Fibroblast of lung (primary cell): ENCODE measurements at places on chromosomes 5 and 9. TPM values are rescaled to one million over a fixed set of nuclear protein-coding genes. Genes with fewer than 3 reads are reported as not detected.

GCNT4 gene
- 1.8 and 3.6 TPM in 2 replicates for total RNA-seq

FAM151B gene
- 3.9 and 4.8 TPM in 2 replicates for total RNA-seq

PHYHD1 gene
- 12.3 and 20.0 TPM in 2 replicates for total RNA-seq

TGFBI gene
- total RNA-seq: 270 and 398 TPM in 2 replicates

BAAT gene
- not detected in 2 replicates for total RNA-seq

CAPSL gene
- 0.33 TPM in 1 of 2 replicates, not detected in the other for total RNA-seq

ABO gene
- not detected in 2 replicates for total RNA-seq

C5orf58 gene
- total RNA-seq: not detected in 2 replicates

HOMER1 gene
- total RNA-seq: 6.8 and 8.7 TPM in 2 replicates

ANXA1 gene
- 578 and 966 TPM in 2 replicates for total RNA-seq

LPAR1 gene
- 146 and 222 TPM in 2 replicates for total RNA-seq

PCDHGB3 gene
- total RNA-seq: 3.1 and 5.8 TPM in 2 replicates

PPIC gene
- 65.7 and 70.1 TPM in 2 replicates for total RNA-seq

IL33 gene
- total RNA-seq: 1.3 and 19.3 TPM in 2 replicates

WDR36 gene
- 55.8 and 56.8 TPM in 2 replicates for total RNA-seq

LTC4S gene
- 0.83 and 4.1 TPM in 2 replicates for total RNA-seq

GLRA1 gene
- total RNA-seq: not detected in 2 replicates

TAS2R1 gene
- total RNA-seq: not detected in 2 replicates

CD72 gene
- total RNA-seq: 1.0 and 2.8 TPM in 2 replicates

NRG2 gene
- total RNA-seq: 0.51 and 1.3 TPM in 2 replicates

NUTM2F gene
- not detected in 2 replicates for total RNA-seq

SLC25A2 gene
- 0.66 TPM in 1 of 2 replicates, not detected in the other for total RNA-seq

PFN3 gene
- not detected in 2 replicates for total RNA-seq

MRPL41 gene
- 41.3 and 53.2 TPM in 2 replicates for total RNA-seq

PCDHGA8 gene
- 2.6 and 4.6 TPM in 2 replicates for total RNA-seq

QRFP gene
- not detected in 2 replicates for total RNA-seq

LHX2 gene
- total RNA-seq: not detected in 2 replicates

NPDC1 gene
- 10.5 and 15.7 TPM in 2 replicates for total RNA-seq

PPP3R2 gene
- total RNA-seq: not detected in 2 replicates

TXNDC15 gene
- total RNA-seq: 65.9 and 71.7 TPM in 2 replicates

GZMA gene
- total RNA-seq: not detected in 2 replicates

FGF10 gene
- total RNA-seq: 110 and 154 TPM in 2 replicates

ELAVL2 gene
- under 0.01 and 0.26 TPM in 2 replicates for total RNA-seq

ADGRD2 gene
- total RNA-seq: not detected in 2 replicates

ZNF618 gene
- 5.4 and 8.6 TPM in 2 replicates for total RNA-seq

DPH7 gene
- 17.2 and 20.6 TPM in 2 replicates for total RNA-seq

LCP2 gene
- under 0.01 TPM in 1 of 2 replicates, not detected in the other for total RNA-seq

HRH2 gene
- total RNA-seq: not detected in 2 replicates

SERF1A gene
- total RNA-seq: 2.8 and 4.4 TPM in 2 replicates

C5orf34 gene
- 2.6 and 4.1 TPM in 2 replicates for total RNA-seq

ARSI gene
- total RNA-seq: 5.9 and 8.5 TPM in 2 replicates

MARCHF11 gene
- not detected in 2 replicates for total RNA-seq

SLC1A3 gene
- 3.1 and 3.3 TPM in 2 replicates for total RNA-seq

CATSPER3 gene
- under 0.01 and 0.17 TPM in 2 replicates for total RNA-seq

MIGA2 gene
- total RNA-seq: 20.8 and 23.3 TPM in 2 replicates

IL4 gene
- total RNA-seq: not detected in 2 replicates

DMRT2 gene
- not detected in 2 replicates for total RNA-seq

F2RL2 gene
- total RNA-seq: 13.1 and 82.6 TPM in 2 replicates

FOXD4 gene
- 0.17 and 0.26 TPM in 2 replicates for total RNA-seq

FOXI1 gene
- total RNA-seq: not detected in 2 replicates

SLC38A9 gene
- total RNA-seq: 46.2 and 49.7 TPM in 2 replicates
